ENCODE measurements at places on chromosomes 3 and 15.

- no peak for DNase-seq
Measured at GRCh38 chr3:56424885-56425284, 43.4 kb downstream of the ERC2 start.

DNA sequence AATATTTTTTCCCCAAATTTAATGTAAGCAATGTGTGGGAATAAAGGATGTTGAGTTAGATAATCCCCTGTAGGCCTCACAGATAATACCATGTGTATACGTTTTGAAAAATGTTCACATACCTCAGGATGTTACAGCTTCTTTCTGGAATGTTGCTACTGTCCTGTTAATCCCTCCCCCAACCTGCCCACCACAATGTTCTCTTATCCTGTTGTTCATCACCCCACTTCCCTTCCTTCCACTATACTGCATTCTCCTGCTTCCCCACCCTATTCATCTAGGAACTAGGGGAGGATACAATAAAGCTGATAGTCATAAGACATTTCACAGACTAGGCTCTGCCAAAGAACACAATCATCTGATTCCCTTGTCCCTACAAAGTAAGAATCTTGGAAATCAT is 92.1 kb downstream of the IGF2BP2 start:
- no peak for DNase-seq

- DNase-seq = no peak
Measured at GRCh38 chr3:62323241-62323640, 50.1 kb downstream of the FEZF2 start.

- DNase-seq = no peak
Measured at GRCh38 chr3:170055209-170055608, 17.4 kb downstream of the GPR160 start.

GRCh38 chr15:39431376-39431775 is 149.5 kb upstream of the THBS1 start:
- DNase-seq = no peak

DNA sequence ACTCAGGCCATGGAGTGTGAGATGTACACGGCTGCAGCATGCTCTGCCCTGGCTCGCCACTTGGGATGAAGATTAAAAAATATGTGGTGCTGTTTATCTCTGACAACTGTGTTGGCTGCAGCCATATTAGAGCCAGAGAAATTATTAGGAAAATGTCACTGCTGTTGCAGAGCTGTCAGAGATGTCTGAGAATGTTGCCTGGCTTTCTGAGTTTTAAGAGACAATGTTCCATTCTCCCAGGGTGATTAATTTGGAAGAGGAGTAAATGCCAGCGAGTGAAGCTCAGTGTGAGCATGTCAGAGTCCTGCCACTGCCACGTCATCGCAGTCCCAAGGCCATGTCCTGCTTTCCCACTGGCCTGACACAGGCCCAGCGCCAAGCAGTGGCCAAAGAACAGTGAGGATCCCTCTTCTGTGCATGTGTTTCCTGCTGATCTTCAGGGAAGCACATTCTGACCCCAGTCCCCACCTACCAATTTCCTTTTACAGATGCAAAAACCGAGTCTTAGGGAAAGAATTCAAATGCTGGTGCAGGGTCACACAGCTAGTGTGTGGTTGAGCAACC is 370.9 kb downstream of the GABRG3 start:
- no peak for DNase-seq

GRCh38 chr3:120370463-120370862 is 21.3 kb upstream of the LRRC58 start:
- no peak for DNase-seq

DNA sequence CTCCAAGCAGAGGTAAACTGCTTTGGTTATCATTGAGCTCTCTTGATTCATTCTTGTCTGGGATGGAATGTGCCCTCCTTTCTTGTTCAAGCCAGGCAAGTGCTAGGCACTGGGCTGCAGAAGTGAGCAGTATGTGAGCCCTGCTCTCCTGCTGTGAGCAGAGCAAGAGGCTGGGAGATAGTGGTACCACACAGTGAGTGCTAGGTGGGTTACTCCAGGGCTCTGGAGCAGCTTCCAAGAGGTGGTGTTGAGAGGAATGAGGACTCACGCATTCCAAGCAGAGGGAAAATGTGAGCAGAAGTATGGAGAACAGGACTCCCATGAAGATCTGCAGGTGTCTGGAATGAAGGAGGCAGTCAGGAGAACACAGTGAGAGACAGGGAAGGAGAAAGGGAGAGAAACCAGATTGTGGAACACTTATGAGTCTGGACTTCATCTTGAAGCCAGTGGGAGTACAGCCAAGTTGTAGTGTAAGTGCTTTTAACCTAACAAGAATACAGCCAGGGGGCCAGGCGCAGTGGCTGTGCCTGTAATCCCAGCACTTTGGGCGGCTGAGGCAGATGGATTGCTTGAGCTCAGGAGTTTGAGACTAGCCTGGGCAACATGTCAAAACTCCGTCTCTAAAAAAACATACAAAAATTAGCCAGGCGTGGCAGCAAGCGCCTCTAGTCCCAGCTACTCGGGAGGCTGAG is 199.9 kb upstream of the CTDSPL start:
- DNase-seq = no peak

DNA sequence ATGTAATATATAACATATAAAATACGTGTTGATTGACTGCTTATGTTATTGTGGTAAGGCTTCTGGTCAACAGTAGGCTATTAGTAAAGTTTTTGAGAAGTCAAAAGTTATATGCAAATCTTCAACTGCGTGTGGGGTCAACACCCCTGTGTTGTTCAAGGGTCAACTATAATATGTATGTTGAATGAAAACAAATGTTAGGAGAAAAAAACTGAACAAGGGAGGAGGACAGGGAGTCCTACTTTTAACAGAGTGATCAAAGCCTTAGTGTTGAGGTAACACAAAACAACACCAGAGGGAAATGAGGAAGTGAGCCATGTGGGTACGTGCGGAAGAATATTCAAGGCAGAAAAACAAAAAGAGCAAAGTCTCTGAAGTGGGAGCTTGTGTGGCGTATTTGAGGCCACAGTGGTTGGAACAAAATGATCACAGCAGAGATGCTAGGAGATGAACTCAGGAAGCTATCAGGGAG is 62.5 kb downstream of the SFMBT1 start:
- no peak for DNase-seq

DNA sequence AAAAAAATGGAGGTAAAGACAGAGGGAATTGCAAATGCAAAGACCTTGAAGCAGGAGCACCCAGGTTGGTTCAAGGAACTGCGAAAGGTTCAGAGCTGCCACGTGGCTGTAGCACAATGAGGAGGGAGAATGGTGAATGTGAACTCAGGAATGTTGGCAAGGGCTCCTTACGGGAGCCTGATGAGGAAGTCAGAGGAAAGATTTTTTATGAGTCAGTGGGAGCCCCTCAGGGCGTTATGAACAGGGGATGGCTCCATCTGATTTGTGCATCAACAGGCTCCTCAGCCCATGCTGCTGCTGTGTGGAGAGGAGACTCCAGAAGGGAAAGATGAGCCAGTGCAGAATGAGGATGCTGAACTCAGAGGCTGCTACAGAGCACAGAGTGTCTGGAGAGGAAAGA is 194.4 kb downstream of the ARRDC4 start:
- DNase-seq = no peak

GRCh38 chr3:127697551-127698240 is 24.9 kb downstream of the ABTB1 start:
- peak; percentile 49 for DNase-seq

DNA sequence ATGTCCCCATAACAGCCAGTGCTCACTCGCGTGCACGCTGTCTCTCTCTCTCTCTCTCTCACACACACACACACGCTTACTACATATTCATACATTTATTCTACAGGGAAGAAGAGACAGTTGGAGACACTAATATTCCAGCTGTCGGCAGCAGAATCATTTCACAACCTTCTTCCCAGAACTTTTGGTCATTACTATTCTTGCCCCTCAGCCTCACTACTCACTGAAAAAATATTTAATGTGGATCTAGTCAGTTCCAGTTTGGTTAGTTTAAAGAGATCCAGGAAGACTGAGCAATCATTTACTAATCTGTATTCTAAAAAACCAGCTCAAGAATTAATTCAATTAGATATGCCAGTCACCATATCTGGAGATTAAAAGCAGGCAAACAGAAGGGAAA is 394.9 kb downstream of the PTPRG start:
- no peak for DNase-seq

DNA sequence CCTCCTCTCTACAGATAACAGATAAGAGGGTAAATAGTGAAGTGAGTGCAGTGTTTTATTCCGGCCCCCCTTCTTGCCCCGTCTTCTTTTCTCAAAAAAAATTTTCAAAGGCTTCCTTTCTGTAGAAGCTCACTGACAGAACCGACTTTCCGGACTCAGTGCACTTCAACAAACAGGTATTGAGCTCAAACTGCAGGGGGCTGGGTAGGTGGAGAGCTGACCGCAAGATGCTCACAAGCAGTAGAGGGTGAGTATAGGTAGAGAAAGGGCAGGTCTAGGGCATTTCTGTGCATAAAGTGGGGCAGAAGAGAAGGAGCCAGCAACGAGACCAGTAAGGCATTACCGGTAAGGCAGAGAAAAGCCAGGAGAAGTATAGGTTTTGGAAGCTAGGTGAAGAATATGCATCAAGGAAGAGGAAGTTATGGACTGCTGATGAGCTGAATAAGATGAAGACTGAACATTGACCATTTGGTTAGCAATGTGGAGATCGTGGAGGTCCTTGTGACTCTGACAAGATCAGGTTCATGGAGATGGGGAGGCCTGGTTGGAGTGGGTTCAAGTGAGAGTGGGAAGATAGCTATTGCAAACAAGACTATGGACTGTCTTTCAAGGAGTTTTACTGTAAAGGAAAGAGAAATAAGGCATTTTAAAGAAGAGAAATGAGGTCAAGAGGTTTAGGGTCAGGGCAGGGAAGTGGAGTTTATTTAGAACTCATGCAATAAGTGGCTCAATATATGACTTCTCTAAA is 97.4 kb downstream of the ST6GAL1 start:
- no peak for DNase-seq

- DNase-seq = no peak
Measured at GRCh38 chr3:116015931-116016330, 392.6 kb downstream of the GAP43 start.

- DNase-seq = no peak
Measured at GRCh38 chr3:14144423-14145075, 19.7 kb downstream of the TMEM43 start.

DNA sequence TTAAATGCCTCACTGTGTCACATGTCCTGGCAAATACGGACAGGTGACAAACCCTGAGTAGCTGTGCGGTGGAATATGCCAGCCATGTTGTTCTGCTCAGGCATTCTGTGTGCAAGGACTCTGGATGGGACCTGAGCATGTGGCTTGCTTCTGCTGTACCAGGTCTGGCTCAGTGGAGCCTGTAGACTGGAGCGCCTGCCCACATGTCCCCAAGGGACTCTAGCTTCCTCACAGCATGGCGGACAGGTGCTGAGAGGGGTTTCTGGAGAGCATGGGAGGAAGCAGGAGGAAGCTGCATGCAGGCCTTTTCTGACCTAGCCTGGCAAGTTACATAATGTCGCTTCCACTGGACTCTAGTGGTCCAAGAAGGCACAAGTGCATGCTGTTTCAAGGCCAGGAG is 96.3 kb downstream of the PLXNA1 start:
- DNase-seq = no peak

DNA sequence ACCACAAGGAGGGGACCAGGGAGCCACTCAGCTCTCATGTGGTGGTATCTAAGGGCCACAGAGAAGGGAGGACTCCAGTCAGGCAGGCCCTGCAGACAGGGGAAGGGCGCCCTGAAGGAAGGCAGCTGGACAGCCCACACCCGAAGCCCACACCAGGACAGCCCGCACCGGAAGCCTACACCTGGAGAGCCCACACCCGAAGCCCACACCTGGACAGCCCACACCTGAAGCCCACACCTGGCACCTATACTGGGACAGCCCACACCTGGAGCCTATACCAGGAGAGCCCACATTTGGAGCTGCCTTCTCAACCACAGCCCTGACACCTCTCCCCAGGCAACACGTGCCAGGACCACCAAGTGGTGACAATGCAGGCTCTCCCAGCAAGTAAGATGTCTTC is 11.7 kb downstream of the TPRA1 start:
- DNase-seq = no peak

GRCh38 chr15:70246623-70247220 is 149.0 kb upstream of the TLE3 start:
- no peak for DNase-seq

DNA sequence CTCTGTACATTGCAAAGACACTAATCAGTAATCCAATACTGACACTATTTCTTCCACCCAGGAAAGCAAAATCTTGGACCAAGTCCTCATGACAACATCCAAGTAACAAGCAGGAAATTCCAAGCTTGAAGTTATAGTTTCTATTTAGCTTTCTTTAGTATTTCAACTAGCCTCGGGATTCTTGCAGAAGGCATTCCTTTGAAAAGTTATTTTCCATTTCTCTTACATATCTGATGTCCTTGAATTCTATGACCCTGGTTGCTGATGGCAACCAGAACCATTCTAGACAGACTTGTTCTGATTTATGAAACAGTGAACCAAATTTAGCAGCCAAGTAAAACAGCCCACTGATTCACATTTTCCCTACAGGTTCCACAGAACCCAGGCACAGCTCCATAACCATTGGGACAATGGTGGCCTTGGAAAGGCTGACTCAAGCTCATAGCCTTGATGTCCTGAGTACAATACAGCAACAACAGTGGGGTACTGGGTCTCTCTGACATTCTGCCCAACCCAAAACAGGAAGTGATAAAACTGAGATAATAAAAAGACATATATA is 26.5 kb downstream of the P3H2 start:
- no peak for DNase-seq

DNA sequence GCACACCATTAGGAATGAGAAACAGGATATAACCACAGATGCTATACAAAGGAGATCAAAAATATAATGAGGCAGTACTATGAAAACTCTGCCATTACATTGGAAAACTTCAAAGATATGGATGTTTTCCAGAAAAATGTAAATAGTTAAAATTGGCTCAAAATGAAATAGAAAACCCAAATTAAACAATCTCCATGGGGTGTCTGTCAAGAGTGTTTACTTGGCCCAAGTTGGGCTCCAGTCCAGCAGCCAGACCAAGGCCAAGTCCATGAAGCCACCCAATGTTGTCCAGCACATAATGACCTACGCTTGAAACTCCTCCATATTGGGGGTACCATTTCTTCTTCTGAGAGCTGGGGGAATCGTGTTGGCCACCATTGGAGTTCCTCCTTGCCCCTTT is 37.1 kb downstream of the CTXND1 start:
- no peak for DNase-seq

GRCh38 chr3:184158404-184158803 is 3.2 kb downstream of the DVL3 start:
- DNase-seq = no peak

GRCh38 chr3:134794323-134794722 is 737 bp upstream of the EPHB1 start:
- no peak for DNase-seq

DNA sequence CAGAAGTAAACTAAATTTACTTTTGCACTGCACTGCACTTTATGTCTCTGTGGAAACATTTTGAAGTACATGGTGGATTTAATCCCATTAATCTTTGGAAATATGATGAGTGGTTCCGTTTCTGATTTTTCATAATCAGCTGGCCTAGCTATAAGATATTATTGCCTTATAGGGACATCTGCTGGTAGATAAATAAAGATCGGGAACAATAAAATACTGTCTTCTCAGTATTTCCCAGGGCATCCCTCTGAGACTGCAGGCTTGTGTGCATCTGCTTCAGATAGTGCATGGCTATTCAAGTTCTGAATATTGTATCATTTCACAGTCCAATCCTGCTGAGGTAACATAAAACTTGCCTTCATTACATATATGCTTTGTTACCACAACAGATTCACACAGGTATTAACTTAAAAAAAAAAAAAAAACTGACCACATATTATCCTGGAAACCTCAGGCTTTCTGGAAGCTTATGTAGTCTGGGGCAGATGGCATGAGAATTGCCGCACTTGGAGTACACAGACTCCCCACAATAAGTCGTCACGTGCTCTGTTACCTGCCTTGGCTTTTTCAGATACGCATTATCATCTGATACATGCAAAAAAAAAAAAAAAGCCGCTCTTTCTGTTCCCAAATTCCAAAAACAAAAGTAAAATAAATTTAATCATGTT is 330.8 kb upstream of the AGTR1 start:
- no peak for DNase-seq
